ENCODE measurements at places on chromosomes 12 and 14.

DNA sequence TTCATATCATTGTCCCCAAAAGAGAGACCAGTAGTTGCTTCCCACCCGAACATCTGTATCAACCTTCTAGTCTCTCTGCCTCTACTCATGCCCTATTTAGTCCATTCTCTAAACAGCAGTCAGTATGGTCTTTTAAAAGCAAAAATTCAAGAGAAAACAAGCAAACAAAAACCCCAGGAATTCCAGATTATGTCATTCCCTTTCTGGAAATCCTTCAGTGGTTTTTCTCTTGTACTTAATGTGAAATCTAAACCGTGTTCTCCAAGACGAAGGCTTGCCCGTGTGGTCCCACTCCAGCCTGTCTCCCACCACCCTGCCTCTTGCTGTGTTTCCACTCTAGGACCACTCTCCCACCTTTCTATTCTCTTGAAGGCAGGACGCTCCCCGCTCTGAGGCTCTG is 90.8 kb downstream of the TMEM30B start:
- no peak for DNase-seq

DNA sequence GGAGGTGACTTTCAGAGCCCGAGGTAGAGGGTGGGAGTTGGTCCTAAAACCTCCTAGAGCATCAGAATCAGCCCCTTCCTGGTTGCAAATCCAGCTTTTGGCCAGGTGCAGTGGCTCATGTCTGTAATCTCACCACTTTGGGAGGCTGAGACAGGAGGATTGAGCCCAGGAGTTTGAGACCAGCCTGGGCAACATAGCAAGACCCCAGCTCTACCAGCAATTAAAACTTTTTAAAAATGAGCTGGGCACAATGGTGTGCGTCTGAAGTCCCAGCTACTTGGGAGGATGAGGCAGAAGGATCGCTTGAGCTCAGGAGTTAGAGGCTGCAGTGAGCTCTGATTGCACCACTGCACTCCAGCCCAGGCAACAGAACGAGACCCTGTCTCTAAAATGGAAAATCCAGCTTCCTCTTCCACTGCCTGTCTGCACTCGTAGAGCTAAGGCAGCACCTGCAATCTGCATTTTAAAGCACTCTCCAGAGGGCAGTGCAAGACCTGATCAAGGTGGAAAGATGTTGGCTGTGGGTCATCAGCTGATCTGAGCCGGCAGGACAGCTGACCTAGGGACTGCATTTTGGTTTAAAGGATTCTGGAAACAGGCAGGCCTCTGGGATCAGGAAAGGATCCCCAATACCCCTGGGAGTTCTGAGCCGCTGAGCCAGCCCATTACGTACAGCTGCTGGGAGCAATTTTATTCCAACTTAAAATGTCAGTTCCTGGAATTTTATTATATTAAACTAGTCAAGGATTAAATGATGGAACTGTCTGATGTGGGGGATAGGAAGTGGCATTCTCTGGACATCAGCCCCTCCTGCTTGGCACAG is 1.8 kb upstream of the TESC start:
- peak; percentile 66 for DNase-seq

- DNase-seq: no peak
Measured at GRCh38 chr14:48575772-48576171, 900.4 kb upstream of the MDGA2 start.

- DNase-seq: no peak
Measured at GRCh38 chr14:66944872-66945271, 244.4 kb upstream of the GARIN2 start.

- no peak for DNase-seq
Measured at GRCh38 chr12:25864306-25865276, 93.9 kb upstream of the RASSF8 start.

DNA sequence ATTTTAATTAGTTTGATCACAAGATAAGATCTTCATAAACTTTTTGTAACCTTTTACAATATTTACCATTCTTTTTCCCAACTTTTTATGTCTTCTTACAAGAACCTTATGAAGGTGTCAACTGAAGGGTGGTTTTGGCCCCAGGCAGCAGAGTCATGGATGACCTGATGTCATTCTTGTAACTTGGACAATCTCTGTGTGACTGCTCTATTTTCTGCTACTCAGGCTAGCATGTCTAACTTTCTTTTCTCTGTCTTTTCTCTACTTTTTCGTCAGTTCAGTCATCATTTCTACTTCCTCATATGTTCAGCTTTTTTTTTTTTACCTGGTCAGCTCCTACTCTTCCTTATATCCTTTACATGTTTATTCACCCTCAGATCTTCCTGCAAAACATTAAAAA is 150.7 kb upstream of the PTPRQ start:
- no peak for DNase-seq

GRCh38 chr14:94622653-94623421 is 10.6 kb downstream of the SERPINA3 start:
- no peak for DNase-seq

GRCh38 chr12:65282840-65283239 is 4.4 kb downstream of the MSRB3 start:
- DNase-seq: no peak

DNA sequence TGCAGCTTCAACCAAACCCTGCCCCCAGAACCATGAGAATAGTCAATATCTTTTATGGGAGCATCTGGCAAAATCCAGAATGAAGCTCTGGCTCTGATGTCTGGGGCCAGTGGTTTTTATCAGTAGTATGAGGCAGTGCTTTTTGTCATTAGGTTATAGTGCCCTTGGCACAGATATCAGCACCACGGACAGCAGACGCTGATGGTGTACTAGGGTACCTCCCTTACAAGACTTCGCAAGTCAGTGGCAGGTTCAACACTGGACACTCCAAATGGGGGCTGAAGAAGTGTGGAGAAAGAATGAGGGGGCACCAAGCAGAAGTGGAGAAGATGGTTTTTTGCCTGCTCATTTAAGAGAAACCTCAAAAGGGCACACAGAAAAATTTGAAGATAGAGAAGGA is 68.2 kb upstream of the E2F7 start:
- no peak for DNase-seq

GRCh38 chr14:102095871-102096568 is 9.2 kb upstream of the HSP90AA1 start:
- peak; percentile 44 for DNase-seq

GRCh38 chr12:113285679-113286610 is 49.0 kb downstream of the SLC8B1 start:
- DNase-seq: no peak

DNA sequence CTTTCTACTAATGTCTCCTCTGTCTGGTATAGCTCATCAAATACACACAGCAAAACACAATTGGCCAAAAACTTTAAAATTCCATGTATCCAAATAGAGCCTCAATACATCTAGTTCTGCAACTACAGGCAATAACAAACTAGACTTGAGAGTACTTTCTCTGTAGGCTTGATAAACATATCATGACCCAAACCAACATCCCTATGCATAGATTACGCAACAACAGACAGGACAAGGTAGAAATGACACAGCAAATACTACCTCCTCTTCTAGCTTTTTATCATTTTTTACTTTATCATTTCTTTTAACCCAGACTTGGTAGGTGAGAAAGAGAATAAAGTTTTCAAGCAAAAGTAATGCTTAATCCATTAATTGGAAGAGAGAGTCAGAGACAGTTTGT is 41.8 kb downstream of the EML5 start:
- DNase-seq: no peak

DNA sequence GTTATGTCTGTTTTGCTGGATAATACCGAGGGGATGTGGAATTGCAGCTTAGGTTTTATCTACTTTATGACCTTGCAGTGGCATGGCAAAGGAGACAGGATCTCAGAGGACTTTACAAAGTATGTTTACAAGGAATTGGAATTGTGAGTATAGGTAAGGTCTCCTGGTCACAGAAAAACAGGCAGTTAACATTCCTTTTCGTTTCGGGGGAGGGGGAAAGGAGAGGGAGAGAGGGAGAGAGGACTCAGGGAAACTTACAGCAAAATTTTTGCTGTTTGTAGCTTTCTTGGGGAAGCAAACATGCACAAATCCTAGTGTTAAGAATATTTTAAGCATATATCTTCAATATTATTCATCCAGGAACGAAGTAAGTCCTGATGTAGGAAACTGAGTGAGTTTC is 590.5 kb upstream of the LRFN5 start:
- DNase-seq: no peak

DNA sequence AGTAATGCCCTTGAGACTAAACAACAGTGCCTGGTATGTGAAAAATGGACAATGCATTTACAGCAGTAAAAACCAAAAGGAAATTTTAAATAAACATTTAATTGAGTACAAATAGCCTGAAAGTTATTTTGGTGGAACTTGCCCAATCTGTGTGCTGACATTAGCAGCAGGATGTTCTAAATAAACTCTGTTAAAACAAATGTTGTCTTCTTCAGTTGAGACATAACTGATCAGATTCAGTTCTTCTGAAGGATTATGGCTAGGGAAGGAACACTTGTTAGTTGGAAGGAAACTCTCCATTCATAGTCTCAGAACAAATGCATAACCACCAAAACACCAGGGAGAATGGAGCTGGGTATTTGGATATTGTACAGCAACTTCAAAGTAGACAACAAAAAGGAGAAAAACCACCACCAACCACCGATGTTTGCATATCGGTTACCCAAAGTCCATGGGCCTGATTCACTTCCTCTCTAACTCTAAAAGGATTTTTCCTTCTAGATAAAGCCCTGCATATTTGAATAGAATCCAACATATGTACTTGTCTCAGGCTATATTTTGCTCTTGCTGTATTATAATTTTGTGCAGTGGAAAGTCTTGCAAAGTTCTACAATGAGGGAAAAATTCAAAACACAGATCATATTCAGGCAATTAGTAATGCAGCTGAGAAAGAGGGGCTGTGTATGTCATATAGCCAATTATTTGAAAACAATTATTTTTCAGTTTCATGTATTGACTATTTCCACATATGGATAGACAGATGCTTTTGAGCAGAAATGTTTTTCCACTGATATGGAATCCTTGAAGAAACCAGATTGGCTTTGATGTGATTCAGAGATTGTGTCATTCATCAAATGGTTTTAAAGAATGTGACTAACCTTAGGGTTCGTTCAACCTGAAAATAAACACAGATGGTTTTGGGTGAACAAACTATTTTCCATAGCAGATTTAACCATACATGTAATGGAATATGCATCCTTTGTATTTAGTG is 152.2 kb upstream of the BMP4 start:
- peak; percentile 13 for DNase-seq

- peak; percentile 87 for DNase-seq
Measured at GRCh38 chr14:105294142-105294597, 6.6 kb downstream of the BRF1 start.

- no peak for DNase-seq
Measured at GRCh38 chr14:55901291-55901690, 216.9 kb upstream of the PELI2 start.

GRCh38 chr12:120466560-120467315 is 2.8 kb downstream of the SRSF9 start:
- DNase-seq: peak; percentile 57

DNA sequence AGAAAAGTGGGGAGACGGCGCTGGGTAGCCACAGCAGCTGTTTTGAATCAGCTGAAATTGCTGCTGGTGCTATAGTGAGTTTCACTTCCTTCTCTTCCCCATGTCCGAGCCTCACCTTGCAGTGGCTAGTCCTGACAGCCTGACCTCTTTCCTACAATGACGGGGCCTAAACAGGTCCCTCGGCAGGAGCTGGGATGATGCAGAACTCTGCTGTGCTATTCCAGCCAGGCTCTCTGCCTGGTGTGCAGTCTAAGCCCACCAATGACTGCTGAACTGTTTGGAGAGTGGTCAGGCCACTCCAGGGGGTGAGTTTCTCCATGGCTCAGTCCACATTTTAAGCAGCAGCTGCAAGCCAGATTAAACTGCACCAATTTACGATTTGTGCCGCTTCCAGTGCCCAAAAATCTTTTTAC is 207.3 kb downstream of the TTC7B start:
- DNase-seq: no peak

- DNase-seq: peak; percentile 56
Measured at GRCh38 chr14:91509083-91509877, 830 bp downstream of the PPP4R3A start.

- peak; percentile 63 for DNase-seq
Measured at GRCh38 chr14:91911474-91912032, 35.9 kb downstream of the FBLN5 start.

DNA sequence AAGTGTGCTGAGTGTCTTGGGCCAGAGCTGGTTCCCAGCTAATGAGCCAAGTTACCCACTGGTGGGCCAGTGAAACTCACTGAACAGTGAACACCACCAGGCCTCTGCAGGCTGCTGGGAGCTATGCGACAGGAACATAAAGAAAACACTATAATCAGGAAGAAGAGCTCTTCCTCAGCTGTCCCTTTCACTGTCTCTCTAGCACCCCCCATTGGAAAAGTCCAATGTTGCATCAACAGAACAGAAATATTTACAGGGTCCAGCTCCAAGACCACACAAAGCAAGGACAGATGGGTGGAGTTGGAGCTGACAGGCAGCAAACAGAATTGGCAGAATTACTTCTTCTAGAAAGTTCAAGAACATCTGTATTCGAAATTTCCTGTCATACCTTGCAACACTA is 903.6 kb upstream of the TMEM132C start:
- DNase-seq: no peak

- DNase-seq: no peak
Measured at GRCh38 chr12:4282892-4283511, 9.4 kb downstream of the CCND2 start.

DNA sequence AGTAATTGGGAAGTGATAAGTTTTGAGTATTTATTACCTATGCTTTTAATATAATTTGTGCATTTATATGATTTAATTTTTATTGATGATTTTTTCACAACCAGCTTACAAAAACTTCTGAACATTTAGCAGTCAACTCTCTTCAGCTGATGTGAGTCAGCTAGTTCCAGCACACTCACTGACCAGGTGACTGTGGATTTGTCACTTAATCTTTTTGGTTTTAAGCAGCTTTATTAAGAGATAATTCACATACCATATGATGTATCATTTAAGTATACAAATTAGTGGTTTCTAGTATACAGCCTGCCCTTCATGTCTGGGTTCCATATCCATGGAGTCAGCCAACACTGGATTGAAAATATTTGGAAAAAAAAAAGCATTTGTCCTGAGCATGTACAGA is 103.5 kb downstream of the SYNE2 start:
- DNase-seq: no peak

GRCh38 chr14:35533357-35534207 is at the start of gene INSM2:
INSM2 (plus strand) TSS chr14:35534164; CDS start chr14:35534253, 89 bp downstream.
- DNase-seq: peak; percentile 90

Data from NCI-H2171 treated with DMSO at 0.1 percent for 48 hours (cell line).